ENCODE measurements at places on chromosomes 4 and X. TPM values are rescaled to one million over a fixed set of nuclear protein-coding genes. Genes with fewer than 3 reads are reported as not detected.

Gene FAM9B
- not detected for total RNA-seq

Gene GAGE2A
- not detected for total RNA-seq

Gene DRP2
- 0.69 TPM for total RNA-seq

Gene TEC
- 5.5 TPM for total RNA-seq

Gene ADAD1
- total RNA-seq, result not detected

Gene AFP
- not detected for total RNA-seq

Gene PDGFRA
- 138 TPM for total RNA-seq

Gene PPARGC1A
- 10.6 TPM for total RNA-seq

Gene PCYT1B
- 0.49 TPM for total RNA-seq

Gene PNCK
- total RNA-seq, result 0.99 TPM

Gene DDIT4L
- total RNA-seq, result 8.5 TPM

Gene UCHL1
- total RNA-seq, result 12.2 TPM

Gene TREX2
- total RNA-seq, result 6.1 TPM

Gene KCTD8
- not detected for total RNA-seq

Gene XK
- total RNA-seq, result 5.9 TPM

Gene ATP5ME
- total RNA-seq, result 178 TPM

Gene MAGEB3
- not detected for total RNA-seq

Gene CFAP99
- not detected for total RNA-seq

Gene CCDC158
- 0.69 TPM for total RNA-seq

Gene GPAT3
- total RNA-seq, result 35.0 TPM

Gene XPNPEP2
- 4.1 TPM for total RNA-seq

Gene CXCL5
- total RNA-seq, result 0.20 TPM

Gene CLNK
- total RNA-seq, result 0.10 TPM
